ENCODE measurements at places on chromosomes 1 and 21.

DNA sequence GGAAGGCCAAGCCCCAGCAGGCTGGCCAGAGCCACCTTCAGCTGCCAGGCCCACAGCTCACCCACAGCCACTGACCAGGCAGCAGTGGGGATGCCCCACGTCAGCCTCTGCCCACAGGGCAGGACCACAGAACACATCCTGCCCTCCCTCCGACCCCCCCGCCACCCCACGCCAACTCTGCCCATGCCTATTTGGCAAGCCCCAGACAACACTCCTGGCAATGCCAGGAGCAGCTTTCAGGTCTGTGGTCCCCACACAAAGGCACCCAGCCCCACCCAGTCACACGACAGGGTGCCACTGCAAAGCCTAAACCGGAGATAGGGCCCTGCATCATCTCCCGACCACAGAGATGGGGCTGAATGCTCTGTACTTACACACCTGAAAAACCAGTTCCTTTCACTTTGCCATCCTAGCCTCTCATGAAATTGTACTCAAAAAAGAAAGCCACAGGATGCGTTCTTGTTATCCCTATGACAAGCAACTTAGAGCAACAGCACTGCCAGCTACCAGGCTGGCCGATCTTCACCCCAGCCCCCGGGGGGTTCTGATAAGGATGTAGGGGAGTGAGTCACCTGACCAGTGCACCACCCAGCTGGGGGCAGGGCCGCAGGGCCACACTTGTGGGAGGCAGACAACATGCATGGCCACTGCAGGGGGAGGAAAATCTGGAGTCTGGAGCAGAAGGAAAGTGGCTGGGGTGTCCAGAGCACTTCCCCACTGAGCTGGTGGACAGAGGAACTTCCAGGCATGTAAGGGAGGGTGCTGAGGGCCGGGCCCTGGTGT, 36.2 kb downstream of the UBE2G2 start:
- DNase-seq, result no peak

DNA sequence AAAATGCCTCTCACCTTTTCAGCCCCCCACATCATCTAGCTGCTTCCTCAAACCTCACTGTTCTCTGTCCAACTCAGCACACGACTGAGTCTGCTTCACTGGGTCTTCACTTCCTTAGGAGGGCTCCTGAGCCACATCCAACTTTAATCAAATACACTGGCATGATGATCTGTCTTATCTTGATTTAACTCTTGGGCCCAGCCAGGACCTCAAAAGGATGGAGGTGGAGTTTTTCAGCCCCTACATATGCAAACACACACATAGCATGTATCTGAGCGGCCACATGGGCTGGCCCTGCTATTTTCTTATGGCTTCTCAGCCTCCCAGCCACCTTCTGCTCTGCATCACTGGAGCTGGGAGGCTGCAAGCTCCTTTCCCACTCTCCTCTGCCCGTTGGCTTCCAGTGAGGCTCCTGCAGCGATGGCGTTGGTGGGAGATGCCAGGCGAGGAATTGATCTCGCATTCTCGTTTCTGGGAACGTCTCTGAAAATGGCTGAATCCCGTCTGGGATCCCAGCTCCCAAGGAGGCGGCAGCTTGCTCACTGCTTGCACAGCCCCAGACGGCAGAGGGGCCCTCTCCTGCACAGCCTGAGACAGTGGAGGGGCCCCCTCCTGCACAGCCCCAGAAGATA, 1.8 kb upstream of the PRXL2B start:
- no peak for DNase-seq

GRCh38 chr1:9198538-9199361, 35.8 kb upstream of the H6PD start:
- no peak for DNase-seq

GRCh38 chr21:14526836-14527695, 19.0 kb downstream of the SAMSN1 start:
- DNase-seq, result no peak

GRCh38 chr1:17360272-17360956, 11.6 kb upstream of the PADI6 start:
- DNase-seq, result no peak

- DNase-seq, result no peak
Observed at GRCh38 chr1:84385347-84385746, 12.9 kb upstream of the DNASE2B start.

Data from stimulated activated CD8-positive, alpha-beta memory T cell treated with anti-CD3 and anti-CD28 coated beads, Interleukin-7, amount 100 ng/mL, for 4 hours (primary cell).